ENCODE measurements at places on chromosomes 7 and 10. TPM values are rescaled to one million over a fixed set of nuclear protein-coding genes. Genes with fewer than 3 reads are reported as not detected.

DNA sequence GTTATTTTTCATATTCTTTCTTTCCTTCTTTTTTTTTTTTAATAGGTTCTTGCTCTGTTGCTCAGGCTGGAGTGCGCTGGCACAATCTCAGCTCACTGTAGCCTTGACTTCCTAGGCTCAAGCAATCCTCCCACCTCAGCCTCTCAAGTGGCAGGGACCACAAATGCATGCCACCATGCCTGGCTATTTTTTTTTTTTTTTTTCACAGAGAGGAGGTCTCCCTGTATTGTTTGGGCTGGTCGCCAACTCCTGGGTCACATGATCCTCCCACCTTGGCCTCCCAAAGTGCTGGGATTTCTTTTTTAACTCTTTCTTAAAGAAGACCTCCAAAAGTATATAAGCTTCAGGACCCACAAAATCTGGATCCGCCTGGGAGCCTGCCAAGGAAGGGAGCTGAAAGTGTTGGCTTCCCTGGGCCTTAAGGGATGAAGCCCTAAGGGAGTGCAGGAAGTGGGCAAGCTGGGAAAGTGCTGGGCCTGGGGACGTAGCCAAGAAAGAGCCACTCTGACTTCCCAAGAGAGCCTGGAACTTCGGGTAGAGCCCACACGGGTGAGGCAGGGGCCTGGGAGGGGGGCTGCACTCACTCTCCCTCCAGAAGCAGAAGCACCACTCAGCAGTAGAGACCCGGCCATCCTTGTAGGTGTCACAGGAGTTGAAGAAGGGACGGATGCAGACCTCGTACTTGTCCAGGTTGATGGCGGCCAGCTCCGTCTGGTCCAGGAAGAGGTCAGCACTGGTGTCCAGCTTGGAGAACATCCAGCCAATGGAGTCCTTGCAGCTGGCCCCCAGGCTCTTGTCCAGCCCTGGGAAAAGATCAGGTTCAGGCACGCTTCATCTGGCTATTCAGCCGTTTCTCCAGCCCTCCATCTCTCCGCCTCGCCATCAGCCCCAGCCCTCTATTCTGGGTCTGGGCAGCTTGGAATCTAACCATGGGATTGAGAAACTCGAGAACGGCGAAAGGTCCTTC, 21.8 kb downstream of the SPOCK2 start:
- no peak for DNase-seq

DNA sequence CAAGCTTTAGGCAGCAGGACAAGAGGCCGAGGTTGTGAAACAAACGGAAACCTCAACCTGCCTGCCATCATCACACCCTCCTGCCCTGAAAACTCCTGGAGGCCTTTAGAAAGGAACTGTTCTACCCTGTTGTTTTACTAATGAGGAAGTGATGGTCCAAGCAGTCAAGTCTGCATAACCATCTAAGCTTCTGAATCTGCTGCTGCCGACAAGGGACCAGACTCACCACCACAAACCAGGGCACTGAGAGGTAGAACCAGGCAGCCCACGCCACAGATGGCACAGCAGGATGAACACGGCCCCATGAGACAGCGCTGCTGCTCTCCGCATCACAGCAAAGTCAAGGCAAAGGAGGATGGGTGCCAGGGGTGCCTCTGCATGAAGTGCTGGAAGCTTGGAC, 209.4 kb downstream of the CELF2 start:
- DNase-seq: no peak

GRCh38 chr7:95324431-95324830, at the start of gene PON1:
TSS of gene PON1 (minus strand) at chr7:95324532. CDS start at chr7:95324475, 57 bp downstream.
- DNase-seq: no peak

The CACUL1 gene
- 33.5 TPM for total RNA-seq

DNA sequence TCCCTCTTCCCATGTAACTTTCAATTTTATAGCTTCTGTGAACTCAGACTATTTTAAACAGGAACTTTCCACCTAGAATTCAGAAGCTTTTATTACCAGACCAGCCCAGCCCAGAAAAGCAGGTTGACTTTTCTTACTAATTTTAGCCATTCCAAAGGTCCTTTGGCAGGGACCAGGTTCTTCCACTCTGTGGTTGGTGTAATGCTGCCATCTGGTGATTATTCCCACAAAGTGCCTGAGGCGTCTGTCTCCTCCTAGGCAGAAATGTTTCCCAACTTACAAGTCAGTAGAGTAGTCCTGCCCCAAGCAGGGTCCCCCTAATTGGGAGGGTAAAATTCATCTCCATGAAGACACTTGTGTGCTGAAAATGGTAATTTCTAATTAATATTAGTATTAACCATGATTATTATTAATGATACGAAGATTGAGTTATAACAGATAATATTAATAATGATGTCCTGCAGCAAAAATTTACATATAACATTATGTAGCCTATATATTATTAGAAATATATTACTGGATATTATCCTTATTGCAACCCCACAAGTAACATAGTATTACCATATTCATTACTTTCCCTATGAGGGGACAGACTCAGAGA, 53.0 kb upstream of the PPP1R17 start:
- DNase-seq: no peak

The EPO gene
- total RNA-seq: not detected

- no peak for DNase-seq
Measured at GRCh38 chr10:106224676-106225075, 939.8 kb downstream of the SORCS1 start.

The PTF1A gene
- not detected for total RNA-seq

DNA sequence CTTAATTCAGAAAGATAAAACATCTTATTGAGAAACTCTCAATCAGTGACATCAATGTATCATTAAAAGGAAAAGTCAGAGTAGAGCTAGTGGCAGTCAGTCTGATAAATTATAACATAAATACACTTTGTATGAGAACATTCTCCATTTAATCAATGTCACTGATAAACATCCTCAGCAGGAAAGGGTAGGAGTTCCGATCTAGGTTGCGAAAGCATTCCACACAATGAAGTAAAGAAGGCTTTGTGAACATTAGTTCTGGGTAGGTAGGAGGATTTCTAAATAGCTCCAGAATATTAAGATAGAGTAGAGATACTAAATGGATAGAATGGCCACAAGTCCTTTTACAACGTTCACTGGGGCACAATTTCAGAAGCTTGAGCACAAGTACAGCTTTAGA, 179.7 kb upstream of the MALRD1 start:
- DNase-seq: no peak

DNA sequence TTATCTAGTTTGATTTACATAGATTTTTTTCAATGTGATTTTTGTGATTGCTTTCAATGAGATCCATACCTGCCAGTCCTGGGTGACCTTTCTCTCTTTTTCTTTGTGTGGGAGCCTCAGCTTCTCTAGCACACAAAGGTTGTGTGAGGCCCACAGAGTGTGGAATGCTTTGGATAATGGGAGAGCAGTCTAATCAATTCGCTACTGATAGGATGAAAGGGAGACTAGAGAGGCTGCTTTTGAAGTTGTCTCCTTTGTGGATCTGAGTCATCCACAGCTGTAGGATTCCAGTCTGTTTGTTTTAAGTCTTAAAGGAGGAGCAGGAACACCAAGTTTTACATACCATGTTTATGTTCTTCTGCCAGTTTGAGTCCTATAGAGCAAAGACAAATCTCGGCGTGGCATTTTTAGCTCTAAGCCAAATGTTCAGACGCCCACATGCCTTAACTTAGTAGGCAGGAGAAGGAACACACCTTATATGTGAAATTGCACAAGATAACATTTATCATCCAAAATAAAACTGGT, 330.0 kb downstream of the ARL4A start:
- no peak for DNase-seq

All from activated T-cell treated with anti-CD3 and anti-CD28 coated beads, Interleukin-2, amount 50 U/mL, for 4 hours (primary cell).